Activated CD4-positive, alpha-beta T cell treated with anti-CD3 and anti-CD28 coated beads, Interleukin-2, amount 50 U/mL, for 1 hour (primary cell): ENCODE measurements at places on chromosomes 1 and 21.

GRCh38 chr1:243798726-243799125, 51.3 kb downstream of the AKT3 start:
- no peak for DNase-seq

- no peak for DNase-seq
Measured at GRCh38 chr21:27818847-27819246, 852.0 kb upstream of the ADAMTS5 start.

- DNase-seq: no peak
Measured at GRCh38 chr1:227940791-227941241, 6.9 kb downstream of the WNT9A start.

GRCh38 chr1:181221078-181221477, 132.6 kb downstream of the IER5 start:
- no peak for DNase-seq

GRCh38 chr1:208219659-208220282, 24.4 kb downstream of the PLXNA2 start:
- DNase-seq: no peak

- no peak for DNase-seq
Measured at GRCh38 chr21:44415073-44416025, 40.0 kb upstream of the LRRC3 start.

DNA sequence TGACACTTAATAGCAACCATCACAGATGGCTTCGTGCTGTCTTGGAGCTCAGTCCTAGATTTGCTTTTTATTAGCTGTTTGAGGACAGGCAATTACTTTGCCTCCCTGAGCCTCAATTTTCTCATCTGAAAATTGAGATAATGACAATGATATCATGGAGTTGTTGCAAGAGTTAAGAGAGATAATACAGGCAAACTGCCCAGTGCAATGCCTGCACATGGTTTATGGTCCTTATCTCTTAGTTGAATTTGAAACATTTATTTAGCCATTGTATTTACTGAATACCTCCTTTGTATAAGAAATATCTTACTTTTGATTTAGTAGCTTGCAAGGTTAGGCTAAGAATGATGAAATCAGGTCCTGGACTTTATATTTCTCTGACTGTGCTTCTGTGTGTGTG, 17.7 kb downstream of the KCNA2 start:
- no peak for DNase-seq

DNA sequence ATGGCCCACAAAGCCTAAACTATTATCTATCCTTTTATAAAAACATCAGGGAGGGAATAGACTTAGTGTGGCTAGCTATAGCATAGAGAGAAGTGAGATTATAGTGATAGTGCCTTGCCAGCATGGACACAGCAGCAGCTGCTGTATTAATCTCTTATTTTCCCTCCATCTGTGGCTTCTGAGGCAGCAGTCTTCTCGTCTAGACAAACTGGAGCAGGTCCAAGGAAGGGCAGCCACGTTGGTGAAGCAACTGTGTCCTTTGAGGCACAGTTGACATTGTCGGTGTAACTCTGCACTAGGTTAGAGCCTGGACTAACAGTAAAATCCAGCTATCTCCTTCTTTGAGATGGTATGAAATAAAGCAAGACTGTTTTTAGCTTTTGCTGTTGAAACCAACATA, 131.3 kb downstream of the CACHD1 start:
- no peak for DNase-seq

- no peak for DNase-seq
Measured at GRCh38 chr1:23217421-23218115, at the start of gene HTR1D. TSS of gene HTR1D (minus strand) at chr1:23217502. CDS start at chr1:23194219, 23,283 bp downstream.

DNA sequence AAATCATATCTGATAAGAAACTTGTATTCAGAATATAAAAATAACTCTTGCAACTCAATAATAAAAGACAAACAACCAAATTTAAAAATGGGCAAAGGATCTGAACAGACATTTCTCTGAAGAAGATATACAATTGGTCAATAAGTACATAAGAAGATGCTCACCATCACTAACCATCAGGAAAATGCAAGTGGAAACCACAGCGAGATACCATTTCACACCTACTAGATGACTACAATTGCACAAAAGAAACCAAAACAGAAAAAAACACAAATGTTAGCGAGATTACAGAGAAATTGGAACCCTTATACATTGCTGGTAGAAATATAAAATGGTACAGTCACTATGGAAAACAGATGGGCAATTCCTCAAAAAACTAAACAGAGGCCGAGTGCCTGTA, 11.5 kb upstream of the ZNF683 start:
- DNase-seq: no peak

GRCh38 chr21:28337315-28337714, 655.4 kb downstream of the LTN1 start:
- no peak for DNase-seq

GRCh38 chr1:183914276-183914675, 109.4 kb downstream of the RGL1 start:
- no peak for DNase-seq

DNA sequence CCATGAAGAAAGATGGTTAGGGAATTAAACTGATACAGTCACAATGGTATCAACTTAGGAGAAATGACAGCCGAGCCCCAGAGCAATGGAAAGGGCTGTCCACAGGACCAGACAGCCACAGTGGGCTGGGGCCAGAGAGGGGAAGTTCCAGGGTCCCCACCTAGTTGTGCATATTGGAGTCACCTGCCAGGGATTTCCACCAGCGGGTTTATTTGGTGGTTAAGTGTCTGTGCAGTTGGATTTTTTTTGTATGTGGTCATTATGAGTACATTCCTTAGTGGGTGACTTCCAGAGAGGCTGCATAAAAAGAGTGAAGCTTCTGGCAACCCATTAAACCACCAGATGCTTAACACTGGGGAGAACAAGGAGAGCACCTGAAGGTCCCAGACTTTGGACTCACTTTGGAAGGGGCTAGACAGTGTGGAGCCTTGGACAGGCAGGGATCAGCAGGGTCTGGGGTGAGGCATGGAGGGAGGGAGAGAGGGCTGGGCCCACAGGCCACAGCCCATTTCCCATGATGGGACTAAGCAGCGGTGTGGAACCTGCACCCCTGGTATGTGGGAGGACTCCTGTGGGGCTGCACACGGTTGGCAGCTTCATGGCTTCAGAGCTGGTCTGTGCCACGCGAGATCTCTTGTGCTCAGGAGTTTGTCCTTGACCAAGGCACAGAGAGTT, 7.8 kb upstream of the PTTG1IP start:
- DNase-seq: no peak
